ENCODE measurements at places on chromosomes 4 and X.

GRCh38 chr4:175277816-175278215, 359.7 kb downstream of the ADAM29 start:
- DNase-seq, result no peak

- no peak for DNase-seq
Observed at GRCh38 chr4:19999276-19999675, 252.4 kb upstream of the SLIT2 start.

DNA sequence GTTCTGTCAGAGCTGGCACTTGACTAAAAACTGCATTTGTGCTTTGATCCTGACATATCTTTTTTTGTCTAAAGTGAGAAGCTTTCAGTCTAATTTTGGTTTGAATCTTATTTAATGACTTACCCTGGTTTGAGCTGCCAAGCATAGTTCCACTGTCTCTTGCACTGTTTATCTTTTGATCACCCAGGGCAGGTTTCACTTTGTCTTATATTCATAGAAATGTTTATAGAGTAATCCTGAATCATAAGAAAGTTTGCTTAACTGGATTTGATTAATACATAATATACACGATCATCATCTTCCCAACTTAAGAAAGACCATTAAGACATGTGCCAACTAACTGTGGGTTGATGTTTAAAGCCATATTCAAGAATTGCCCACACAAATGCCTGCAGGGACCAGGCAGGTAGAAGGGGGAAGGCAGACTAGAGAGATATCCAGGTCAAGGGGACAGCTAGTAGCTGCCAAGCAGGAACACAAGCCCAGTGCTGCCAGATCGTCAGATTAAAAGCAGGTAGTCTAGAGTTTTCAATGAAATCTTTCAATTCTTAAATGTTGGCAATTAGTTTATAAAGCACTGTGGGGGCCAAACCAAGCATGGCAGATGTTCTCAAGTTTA, 1.9 kb downstream of the GK start:
- DNase-seq, result no peak

- DNase-seq, result no peak
Observed at GRCh38 chrX:153423652-153424051, 12.4 kb downstream of the ZFP92 start.

Data from stimulated activated CD8-positive, alpha-beta memory T cell treated with anti-CD3 and anti-CD28 coated beads, Interleukin-15, amount 100 ng/mL, for 4 hours (primary cell).